ENCODE measurements at places on chromosomes 16 and 17. TPM values are rescaled to one million over a fixed set of nuclear protein-coding genes. Genes with fewer than 3 reads are reported as not detected.

ARHGDIG gene
- total RNA-seq = 2.3 TPM

CD300E gene
- 9.2 TPM for total RNA-seq

DNA sequence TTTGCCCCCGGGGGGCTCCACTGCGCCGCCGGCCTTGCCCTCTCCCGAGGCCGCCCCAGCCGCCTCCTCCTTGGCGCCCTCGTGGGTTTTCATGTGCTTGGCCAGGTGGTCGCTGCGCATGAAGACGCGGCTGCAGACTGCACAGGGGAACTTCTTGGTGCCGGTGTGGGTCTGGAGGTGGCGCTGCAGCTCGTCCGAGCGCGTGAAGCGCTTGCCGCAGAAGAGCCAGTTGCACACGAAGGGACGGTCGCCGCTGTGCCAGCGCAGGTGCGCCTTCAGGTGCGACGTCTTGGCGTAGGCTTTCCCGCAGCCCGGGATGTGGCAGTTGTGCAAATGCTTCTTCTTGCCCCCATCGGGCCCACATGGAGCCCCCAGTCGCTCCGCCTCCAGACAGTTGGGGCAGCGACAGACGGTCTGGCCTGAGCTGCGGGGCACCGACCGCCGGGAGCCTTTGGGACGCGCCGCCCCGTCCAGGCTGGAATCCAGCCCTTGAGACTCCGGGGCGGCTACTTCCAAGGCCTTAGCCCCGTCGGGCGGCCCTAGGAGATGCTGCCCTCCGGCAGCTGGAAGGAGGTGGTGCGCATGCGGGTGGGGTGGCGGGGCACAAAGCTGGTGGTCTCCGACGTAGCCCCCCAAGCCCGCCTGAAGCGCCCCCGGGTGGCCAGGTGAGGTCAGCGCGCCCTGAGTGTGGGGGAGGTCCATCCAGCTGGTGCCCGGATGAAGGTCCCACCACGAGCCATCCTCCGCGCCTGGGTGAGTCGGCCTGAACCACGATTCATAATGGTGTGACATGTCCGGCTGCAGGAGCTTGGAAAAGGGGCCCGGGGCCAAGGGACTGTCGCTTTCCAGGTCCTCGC, 3.4 kb downstream of the SP6 start:
- no peak for DNase-seq

- no peak for DNase-seq
Observed at GRCh38 chr17:65079489-65079900, 23.0 kb upstream of the GNA13 start.

DNA sequence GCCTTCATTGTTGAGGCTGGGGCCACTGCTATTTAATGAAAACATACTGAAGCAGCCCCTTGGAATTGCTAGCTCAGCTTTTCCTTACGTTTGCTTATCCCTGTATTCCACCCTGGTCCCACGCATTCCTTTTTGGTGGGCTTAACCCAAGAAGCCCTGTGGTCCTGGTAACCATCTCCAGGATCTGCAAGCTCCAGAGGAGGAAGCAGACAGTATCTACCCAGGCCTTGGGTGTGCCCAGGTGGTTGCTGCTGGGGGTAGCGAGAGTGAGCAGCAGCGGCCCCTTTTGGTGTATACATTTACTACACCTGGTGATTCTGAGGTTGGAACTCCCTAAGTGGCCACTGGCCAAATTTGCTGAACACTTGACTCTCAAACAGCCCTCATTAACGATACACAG, 97.7 kb downstream of the CBLN1 start:
- no peak for DNase-seq

GRCh38 chr17:35890774-35891155, 10.6 kb upstream of the CCL5 start:
- no peak for DNase-seq

DNA sequence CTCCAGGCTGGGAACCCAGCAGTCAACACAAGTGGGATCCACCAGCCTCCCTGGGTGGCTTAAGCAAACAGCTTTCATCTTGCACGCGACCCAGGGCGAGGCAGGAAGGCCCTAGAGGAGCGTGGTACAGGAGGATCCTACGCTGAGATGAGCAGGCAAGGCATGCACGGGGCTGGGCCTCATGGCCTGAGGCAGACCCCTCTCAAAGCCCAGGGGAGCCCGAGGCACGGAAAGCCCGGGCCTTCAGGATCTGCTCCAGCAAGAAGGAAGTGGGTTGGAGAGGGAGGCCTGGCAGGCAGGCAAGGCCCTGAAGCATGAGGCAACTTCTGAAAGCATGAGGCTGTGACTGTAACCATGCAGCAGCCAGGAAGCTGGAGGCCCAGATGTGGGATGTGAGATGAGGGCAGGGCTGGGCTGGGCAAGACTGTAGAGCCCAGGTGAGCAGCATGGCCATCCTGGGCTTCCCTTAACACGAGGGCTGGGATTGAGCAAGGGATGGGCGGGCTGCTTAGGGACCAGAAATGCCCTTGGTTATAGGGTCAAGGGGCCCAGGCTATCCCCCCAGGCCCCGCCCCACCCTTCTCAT, 338.7 kb downstream of the C16orf95 start:
- no peak for DNase-seq

Data from omental fat pad (tissue), 4 donors.